ENCODE measurements at places on chromosomes 3 and 15.

- no peak for DNase-seq
These were observed 217.2 kb upstream of the CGNL1 start for GRCh38 chr15:57158997-57159668.

GRCh38 chr15:65766422-65767263 is 25.4 kb downstream of the DENND4A start:
- DNase-seq = no peak

- DNase-seq = no peak
These were observed 83.8 kb downstream of the ADAM10 start for GRCh38 chr15:58665672-58666071.

DNA sequence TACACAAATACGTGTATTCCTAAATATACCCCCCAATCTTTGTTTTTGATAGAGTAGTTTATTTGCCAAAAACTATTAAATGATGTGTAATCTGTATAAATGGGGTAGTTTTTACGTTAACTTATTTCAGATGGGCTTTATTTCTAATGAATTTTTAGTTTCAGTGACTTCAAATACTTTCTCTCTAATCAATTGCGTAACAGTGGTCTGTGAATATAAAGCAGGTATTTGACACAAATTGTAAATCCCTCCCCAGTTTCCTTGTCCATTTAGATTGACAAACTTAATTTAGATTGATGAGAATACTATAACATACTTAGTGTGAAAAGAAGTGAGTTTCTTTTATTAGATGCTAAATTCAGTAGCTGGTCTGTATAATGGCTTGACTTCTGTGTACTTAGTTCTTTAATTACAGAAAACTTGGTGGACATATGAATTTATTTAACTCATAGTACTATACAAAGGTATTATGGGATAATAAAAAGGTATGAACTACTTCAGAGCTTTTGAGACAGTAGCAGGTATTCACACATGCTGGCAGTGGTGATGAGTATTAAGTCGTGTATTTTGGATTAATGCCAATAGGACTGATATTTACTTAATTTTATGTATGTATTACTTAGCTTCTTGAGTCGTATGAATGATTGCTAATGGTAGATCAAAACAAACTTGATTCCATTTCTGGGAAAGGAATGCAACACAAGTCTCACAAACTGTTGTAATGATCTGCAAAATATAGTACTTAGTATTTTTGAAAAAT is 81.6 kb downstream of the STT3B start:
- no peak for DNase-seq

- no peak for DNase-seq
These were observed 12.9 kb downstream of the PCYT1A start for GRCh38 chr3:196274585-196274984.

- DNase-seq = no peak
These were observed 121.6 kb downstream of the FOXP1 start for GRCh38 chr3:71461749-71462483.

All from CMK (cell line).